Prostate gland (tissue), 2 donors: ENCODE measurements at places on chromosomes 1 and 21.

DNA sequence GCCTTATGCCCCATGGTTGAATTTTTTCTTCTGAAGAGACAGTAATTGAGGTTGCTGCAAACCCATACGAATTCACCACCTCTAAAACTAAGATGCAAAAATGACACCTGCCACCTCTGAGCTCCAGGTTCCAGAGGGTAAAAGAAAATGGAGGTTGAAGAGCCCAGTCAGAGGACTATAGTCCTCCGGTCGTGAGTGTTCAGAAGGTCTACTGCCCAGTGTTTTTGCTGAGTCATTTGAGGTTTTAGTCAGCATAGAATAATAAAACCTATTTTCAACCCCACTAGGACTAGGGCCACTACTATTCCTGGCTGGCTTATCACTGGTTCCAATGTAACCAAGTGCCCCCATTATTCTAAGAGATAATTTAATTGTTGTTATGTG, 12.9 kb upstream of the SLAMF7 start:
- no peak overlapping the region for H3K4me3 ChIP-seq
- no peaks in the 10 kb centered on the region for H3K4me1 ChIP-seq
- H3K36me3 ChIP-seq: no peaks in the 10 kb centered on the region

DNA sequence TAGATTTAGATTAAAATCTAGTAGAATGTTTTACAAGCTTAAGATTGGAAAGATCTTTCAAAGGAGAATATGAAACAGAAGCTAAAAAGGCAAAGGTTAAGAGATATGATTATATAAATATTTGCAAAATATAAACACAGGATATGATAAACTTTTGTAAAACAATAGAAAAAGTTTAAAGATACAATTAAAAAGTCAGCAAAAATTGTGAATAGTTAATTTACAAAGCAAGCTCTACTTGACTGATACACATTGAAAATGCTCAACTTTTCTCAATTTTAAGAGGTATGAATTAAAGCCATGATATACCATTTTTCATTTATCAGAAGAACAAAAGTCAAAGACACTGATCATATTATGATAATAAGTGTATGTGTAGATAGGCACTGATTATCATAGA, 21.0 kb downstream of the RAB3GAP2 start:
- no peaks in the 10 kb centered on the region for H3K4me1 ChIP-seq
- no peaks in the 10 kb centered on the region for H3K27me3 ChIP-seq
- no peak overlapping the region for H3K27ac ChIP-seq

GRCh38 chr21:37087188-37087587, 14.1 kb downstream of the TTC3 start:
- H3K4me1 ChIP-seq: peaks cover 7% of the 10 kb centered on the region
- no peak overlapping the region for H3K4me3 ChIP-seq
- no peaks in the 10 kb centered on the region for H3K27me3 ChIP-seq
- H3K27ac ChIP-seq: no peak overlapping the region
- no peaks in the 10 kb centered on the region for H3K36me3 ChIP-seq

GRCh38 chr1:44645476-44646244, 28.6 kb downstream of the TMEM53 start:
- no peak overlapping the region for H3K4me3 ChIP-seq
- H3K27ac ChIP-seq: no peak overlapping the region
- DNase-seq: no peak
- H3K27me3 ChIP-seq: no peaks in the 10 kb centered on the region

GRCh38 chr1:204493984-204494280, 673 bp downstream of the PIK3C2B start:
- no peaks in the 10 kb centered on the region for H3K36me3 ChIP-seq
- DNase-seq: peak; percentile 47
- H3K27ac ChIP-seq: peak overlapping the region; percentile 89

DNA sequence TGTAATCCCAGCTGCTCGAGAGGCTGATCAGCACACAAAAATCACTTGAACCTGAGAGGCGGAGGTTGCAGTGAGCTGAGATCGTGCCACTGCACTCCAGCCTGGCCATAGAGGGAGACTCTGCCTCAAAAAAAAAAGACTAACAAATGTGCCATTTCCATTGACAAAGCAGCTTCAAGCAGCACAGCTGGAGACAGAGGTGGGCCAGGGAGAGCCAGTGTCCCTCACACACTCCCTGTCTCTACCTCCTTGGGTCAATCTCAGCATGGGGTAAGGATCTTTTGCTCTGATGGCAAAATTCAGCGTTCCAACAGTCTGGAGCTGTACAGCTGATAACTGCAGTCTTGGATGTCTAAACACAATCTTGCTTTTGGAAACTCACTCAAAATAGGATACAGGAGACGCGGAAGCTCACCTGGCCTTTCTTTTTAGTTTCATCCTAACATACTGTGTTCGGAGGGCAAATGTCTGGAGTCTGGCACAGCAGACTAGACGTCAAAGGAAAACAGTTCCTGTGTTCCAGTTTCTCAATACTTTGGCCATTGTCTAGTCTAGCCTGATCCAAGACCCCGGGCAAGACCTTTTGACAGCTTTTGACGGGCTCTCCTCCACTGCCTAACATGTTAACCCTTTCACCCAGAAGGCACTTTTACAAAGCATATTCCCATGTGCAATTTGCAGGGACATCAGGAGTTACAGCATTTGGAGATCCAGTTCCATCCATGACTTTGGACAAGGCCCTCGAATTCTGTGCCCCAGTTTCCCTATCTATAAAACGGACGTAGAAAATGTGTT, 2.9 kb downstream of the RCC2 start:
- peaks cover 6% of the 10 kb centered on the region for H3K4me1 ChIP-seq
- no peaks in the 10 kb centered on the region for H3K27me3 ChIP-seq
- peak overlapping the region; percentile 68 for H3K4me3 ChIP-seq
- H3K36me3 ChIP-seq: no peaks in the 10 kb centered on the region
- DNase-seq: no peak

- no peaks in the 10 kb centered on the region for H3K27me3 ChIP-seq
- H3K4me3 ChIP-seq: no peak overlapping the region
- no peaks in the 10 kb centered on the region for H3K4me1 ChIP-seq
- no peak for DNase-seq
Observed at GRCh38 chr1:118118873-118119463, 66.1 kb downstream of the SPAG17 start.

- no peaks in the 10 kb centered on the region for H3K4me1 ChIP-seq
- no peak overlapping the region for H3K4me3 ChIP-seq
- DNase-seq: no peak
- H3K36me3 ChIP-seq: no peaks in the 10 kb centered on the region
Observed at GRCh38 chr1:96747565-96747964, 26.0 kb downstream of the PTBP2 start.

GRCh38 chr1:115322631-115323030, 15.4 kb downstream of the NGF start:
- H3K27ac ChIP-seq: no peak overlapping the region
- no peaks in the 10 kb centered on the region for H3K36me3 ChIP-seq
- no peaks in the 10 kb centered on the region for H3K4me1 ChIP-seq
- no peak for DNase-seq
- no peaks in the 10 kb centered on the region for H3K27me3 ChIP-seq

- no peak for DNase-seq
- no peaks in the 10 kb centered on the region for H3K4me1 ChIP-seq
- H3K27me3 ChIP-seq: no peaks in the 10 kb centered on the region
Observed at GRCh38 chr1:230864441-230864840, 3.9 kb downstream of the C1orf198 start.
